ENCODE measurements at places on chromosomes 13 and 19.
A peak's percentile ranks its signal among the peaks of the same experiment; 100 is the strongest.

- no peak for DNase-seq
Observed at GRCh38 chr13:54593504-54593903, 1564.9 kb downstream of the OLFM4 start.

GRCh38 chr19:34215666-34216038 lies 38.7 kb upstream of the GARRE1 start:
- DNase-seq, result no peak

- DNase-seq, result peak; percentile 18
Observed at GRCh38 chr13:95624020-95624419, 20.5 kb downstream of the DZIP1 start.

- DNase-seq, result no peak
Observed at GRCh38 chr19:18229474-18229873, 3.2 kb upstream of the PDE4C start.

DNA sequence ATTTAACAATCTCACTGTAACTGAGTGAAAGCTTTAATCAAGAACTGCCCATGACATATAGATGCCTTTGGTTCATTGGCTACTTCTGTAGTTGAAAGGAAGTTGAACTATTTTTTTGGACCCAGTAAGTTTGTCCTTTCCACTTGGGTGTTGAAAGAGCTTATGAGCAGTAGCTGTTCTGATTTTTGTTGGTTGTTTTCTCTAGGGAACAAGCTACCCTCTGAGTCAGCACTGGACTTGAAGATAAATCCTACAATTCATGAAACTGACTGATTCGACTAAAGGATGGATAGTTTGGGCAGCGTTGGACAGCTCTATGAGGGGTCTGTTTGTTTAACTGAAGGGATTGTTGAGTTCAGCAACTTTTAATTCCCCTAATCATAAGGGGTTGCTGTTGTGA lies 101.0 kb downstream of the PAN3 start:
- no peak for DNase-seq

- no peak for DNase-seq
Observed at GRCh38 chr19:36182612-36183244, 30.5 kb upstream of the COX7A1 start.

DNA sequence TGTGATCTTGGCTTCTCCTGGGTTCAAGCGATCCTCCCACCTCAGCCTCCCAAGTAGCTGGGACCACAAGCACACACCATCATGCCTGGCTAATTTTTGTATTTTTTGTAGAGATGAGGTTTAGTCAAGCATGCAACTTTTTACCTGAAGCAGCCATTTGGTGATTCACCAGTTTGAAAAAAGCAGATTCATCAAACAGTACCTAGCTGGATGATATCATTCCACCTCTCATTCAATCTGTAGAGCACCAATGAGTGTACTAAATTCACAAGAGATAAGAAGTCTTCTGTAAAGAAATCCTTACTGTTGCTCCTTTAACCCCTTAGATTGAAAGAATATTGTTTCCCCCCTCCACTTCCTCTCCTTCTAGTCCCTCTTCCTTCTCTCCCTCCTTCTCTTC lies 261.1 kb upstream of the RFC3 start:
- no peak for DNase-seq

- no peak for DNase-seq
Observed at GRCh38 chr19:30155381-30156200, 213.6 kb downstream of the URI1 start.

- DNase-seq, result peak; percentile 52
Observed at GRCh38 chr19:16368385-16369305, 44.0 kb downstream of the KLF2 start.

Data from stimulated activated CD4-positive, alpha-beta T cell treated with anti-CD3 and anti-CD28 coated beads, Interleukin-4, amount 100 ng/mL, for 24 hours (primary cell).